ENCODE measurements at places on chromosomes 2 and 18.

- no peak for DNase-seq
Observed at GRCh38 chr2:2183176-2183575, 147.9 kb downstream of the MYT1L start.

DNA sequence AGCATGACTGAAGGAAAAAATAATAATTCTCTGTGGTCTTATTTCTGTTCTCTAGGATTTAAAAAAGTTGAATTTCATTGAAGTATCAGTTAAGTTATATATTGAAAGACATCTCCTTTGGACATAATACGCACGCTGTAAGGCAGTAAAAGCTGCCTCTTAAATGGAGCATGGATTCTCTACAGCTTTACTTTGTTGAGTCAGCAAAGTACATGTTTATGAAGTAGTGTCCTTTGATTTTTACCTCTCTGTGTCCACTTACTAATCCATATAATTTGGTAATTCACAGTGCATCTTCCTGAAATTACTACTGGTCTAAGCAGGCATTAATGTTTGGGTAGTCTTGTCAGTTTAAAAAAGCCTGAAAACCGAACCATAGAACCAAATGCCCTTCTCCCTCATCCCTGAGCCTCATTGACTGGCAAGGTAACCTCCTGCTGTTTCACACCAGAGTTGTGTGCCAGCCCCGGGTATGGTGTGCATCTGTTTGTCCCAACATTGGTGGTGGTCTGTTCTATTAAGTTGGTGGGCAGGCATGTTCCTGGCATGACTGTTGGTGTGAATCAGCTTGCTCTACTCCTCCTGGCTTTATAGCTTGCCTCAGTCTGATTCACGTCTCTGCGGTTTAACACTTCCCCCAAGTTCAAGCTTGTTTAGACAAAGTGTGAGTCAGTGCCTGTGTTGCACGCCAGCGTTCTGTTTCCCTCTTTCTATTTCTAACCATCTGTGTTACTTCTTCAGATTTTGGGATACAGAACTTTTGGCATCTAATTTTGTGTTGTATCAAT is 71.0 kb upstream of the ITM2C start:
- DNase-seq: no peak

DNA sequence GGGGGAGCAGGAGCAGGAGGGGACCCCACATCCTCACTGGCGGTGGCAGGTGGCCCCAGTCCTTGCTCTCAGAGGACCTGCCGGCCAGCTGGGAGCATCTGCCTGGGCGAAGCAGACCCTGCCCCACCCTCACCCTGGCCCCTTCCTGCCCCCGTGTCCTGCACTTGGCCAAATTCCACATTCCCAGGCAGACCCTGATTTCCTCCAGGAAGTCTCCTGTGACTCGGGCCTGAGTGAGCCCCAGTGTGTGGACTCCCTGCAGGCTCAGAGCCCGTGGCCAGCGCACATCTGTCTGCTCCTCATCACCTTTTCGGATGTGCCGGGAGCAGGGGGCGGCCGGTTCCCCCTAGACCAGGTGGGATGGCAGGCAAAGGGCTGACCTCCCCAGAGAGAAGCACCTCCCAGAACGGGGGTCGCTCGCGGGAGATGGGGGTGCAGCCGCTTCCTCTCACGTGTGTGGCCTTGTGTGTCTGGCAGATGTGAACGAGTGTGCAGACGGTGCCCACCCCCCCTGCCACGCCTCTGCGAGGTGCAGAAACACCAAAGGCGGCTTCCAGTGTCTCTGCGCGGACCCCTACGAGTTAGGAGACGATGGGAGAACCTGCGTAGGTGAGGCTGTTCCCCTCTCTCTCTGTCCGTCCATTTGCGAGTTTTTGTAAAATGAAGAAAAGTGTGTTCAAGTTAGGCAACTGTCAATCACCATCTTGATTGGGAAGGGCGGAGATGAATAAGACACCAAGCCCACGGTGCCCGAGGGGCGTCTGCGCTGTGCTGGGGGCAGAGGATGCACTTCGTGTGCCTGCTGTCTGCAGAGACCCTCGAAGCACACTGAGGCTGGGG is 90.4 kb downstream of the TPO start:
- no peak for DNase-seq

DNA sequence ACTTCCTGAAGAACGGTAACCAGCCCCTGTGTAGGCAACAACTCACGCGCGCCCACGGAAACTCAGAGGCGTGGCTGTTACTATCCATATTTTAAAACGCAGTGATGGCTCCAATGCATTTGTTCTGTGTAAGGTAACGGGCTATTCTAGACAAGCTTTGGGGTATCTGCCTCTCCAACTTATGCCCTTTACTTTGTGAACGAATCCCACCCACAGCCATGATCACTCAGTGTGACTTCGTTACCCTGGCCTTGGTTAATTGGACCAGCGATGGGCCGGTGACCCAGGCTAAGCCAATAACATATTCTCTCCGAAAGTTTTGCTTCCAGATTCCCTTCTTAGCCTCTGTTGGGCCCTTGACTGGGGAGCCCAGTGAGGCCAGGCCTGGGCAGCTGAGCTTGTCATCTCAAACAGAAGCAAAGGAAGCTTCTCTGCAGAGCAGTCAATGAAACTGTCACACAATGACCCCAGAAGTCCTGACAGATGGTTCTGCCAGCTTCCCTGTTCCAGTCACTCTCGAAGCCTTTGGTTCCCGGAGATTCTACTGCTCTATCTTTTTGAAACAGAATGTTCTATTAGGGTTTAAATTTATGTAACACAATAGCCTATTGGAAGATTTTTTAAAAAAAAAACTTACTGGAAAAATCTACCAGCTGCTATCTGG is 30.7 kb upstream of the ROCK2 start:
- DNase-seq: no peak

DNA sequence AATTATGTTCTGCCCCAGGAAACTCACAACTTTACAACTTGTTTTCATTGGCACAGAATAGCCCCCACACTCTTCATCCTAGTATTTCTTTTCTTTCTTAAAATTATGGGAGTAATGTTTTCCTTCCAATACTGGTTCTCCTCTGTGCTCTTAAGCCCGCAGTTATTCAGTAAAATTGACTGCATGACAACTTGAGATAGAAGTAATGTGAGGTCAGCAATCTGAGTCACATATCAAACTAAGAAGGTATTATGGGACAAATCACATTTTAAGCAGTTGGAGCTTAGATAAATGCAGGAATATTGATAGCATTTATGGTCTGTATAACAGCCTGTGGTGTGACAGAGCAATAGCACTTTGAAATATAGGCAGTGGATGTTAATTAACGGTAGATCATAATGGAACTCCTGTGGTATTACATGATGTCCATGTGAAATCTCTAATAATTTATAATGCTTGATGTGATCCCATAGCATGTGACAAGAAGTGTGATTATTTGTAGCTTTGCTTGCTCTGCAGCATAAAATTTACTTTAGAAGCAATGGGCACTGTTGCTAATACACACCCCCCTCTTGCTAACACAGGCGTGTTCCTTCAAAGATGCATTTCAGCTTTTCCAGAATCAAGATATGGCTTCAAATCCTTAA is 351.4 kb upstream of the CDH20 start:
- DNase-seq: no peak

DNA sequence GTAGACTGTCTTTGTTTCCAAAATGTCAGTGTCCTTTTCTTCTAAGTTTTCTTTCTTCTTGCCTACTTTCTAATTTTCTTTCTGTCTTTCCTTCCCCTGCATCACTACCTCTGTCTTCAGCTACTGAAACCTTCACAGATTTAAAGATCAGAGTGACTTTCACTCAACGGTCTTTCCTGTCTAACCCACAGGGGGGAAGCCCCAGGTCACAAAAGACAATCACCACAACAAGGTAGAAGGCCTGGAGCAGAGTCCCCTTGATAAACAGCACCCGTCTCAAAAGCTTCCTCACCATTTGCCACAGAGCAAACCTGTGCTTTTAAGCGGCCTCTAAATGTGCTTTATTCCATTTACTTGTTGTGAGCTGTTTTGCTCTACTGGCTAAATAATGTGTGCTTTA is 665.4 kb downstream of the BCL11A start:
- DNase-seq: no peak

DNA sequence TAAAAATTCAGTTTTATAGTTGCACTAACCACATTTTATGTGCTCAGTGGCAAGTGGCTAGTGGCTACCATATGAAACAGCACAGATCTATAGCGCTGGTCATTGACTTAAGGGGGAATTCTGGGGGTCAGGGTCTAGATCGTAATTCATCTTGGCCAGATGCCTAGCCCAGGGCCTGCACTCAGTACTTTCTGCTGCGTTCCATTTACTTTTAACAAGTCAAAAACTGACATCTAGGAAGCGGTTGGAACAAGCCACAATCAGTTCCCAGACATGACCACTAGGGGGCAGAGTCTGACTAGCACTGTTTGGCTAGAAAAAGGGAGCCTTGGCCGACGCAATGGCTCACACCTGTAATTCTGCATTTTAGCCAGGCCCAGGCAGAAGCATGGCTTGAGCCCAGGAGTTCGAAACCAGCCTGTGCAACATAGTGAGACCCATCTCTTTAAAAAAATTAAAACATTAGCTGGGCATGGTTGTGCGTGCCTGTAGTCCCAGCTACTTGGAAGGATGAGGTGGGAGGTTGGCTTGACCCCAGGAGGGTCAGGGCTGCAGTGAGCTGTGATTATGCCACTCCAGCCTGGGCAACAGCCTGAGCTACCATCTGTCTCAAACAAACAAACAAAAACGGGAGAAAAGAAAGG is 9.0 kb upstream of the TMBIM1 start:
- DNase-seq: no peak

DNA sequence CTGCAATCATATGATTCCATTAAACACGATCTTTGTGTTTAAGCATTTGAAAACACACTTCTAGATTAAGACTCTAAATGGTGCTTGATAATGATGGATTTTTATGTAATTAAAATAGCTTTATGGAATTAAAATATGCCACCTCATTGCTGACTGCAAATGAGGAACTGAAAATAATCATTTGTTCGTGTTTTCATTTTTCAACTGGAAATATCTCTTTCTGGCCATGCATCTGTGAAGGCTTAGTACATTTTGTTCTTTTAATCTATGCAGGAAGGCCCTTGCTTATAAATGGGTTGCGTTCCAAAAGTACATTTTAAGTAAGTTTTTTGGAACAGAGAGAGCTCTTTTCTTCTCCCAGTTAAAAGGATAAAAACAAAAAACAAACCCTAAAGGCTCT is 125.5 kb downstream of the MC4R start:
- DNase-seq: no peak

DNA sequence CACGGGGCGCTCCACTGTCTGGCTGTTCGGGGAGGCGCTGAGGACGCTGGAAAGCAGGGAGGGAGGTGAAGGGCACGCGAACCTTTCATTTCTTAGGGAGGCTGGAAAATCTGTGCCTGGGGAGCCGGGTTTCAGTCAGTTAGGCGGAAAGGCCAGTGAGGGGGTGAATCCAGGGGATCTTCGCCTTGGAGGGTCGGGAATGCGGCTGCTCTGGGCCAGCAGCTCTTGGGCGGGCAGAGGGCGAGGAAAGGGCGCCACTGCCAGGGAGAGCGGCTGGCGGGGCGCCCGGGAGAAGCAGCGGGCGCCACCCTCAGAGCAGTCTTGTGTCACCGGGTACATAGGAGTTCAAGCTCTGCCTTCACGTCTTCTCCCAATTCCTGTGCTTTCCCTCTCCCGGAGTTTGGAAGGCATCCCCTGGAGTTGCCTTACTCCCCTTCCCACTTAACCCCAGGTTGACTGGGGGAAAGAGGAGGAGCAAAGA is 1.4 kb downstream of the CCDC85A start:
- DNase-seq: no peak

DNA sequence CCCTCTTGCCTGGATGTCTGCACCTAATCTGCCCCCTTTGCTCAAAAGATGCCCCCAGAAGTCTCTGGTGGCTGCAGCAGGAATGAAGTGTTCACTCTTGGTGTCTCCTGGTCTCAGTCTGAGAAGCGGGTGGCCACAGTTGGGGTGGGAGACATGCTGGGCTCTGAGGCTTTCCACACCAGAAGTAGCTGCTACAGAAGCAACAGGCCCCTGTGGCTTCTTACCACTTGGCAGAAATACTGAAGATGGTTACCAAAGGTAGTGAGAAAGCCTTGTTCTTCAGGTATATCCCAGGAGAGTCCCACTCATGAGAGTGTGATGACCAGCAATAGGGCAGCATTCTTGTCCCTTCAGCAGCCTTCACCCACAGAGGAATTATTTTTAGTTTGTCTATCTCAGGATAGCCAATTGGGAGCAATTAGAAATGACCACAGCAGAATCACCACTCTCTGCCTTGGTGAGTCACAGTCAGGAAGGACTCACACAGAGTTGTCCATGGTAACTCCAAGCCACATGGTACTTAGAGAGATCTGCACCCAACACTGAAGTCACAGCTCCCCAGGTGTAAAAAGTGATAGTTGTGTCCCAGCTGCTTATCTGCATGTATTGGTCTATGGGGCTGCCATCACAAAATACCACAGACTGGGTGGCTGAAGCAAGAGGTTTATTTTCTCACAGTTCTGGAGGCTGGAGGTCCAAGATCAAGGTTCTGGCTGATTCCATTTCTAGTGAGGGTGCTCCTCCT is 169.8 kb upstream of the ID2 start:
- DNase-seq: no peak

DNA sequence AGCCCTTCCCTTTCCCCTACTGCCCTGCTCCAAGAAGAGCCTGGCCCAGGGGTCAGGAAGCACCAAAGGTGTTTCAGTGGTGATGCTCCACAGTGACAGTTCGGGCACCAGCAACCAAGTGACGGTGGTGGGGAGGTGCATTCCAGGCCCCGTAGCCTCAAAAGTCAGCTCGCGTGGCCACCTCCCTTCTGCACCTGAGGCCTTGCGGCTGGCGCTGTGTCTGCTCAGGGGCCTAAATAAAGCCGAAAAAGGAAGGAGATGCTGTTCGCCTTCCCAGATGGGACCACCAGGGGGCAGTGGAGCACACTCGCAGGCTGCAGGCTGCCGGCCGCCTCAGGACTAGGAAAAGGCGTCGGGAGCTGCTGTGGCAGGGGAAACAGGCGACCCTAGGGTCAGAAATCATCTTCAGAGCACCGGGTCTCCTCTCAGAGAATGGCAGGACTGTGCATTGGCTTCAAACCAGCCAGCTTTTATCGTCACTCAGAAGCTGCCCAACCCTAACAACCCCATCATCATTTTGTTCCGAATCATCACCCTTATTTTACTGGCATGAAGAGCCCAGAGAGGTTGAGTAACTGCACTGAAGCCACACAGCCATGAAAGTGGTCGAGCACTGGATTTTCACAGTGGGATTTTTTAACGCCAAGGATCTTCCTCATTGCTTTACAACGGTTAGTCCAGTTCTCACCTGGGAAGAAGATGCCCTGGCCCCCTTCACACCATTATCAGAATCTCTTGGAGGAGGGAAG is 213.0 kb upstream of the CELF4 start:
- DNase-seq: no peak

DNA sequence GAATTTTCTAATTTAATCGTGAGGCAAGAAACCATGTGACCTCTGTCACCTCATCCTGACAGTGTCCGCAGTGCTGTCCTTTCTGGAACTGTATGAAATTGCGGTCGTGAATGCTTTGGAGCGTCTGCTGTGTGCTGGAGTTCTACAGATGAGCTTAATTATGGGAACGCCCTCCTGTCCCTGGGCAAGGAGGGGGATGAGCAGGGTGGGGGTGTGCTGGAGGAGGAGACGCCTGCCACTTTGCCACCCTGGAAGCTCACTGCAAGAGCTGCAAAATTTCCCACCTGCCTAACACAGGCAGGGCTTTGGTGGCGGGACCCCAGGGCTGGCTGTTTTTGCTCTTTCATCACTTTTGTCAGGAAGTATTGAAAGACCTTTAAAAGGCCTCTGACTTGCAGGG is 6.5 kb downstream of the LPIN1 start:
- no peak for DNase-seq

Data from cortex of kidney (tissue), 1 donor.